ENCODE measurements at places on chromosomes 3 and 15. TPM values are rescaled to one million over a fixed set of nuclear protein-coding genes. Genes with fewer than 3 reads are reported as not detected.

Gene GABRR3
- not detected for polyA plus RNA-seq

Gene ITIH1
- polyA plus RNA-seq = not detected

Gene TUSC7
- polyA plus RNA-seq = not detected

Gene MED12L
- 0.07 TPM for polyA plus RNA-seq

- no peak for DNase-seq
Observed at GRCh38 chr15:60110909-60111308, 106.8 kb downstream of the FOXB1 start.

DNA sequence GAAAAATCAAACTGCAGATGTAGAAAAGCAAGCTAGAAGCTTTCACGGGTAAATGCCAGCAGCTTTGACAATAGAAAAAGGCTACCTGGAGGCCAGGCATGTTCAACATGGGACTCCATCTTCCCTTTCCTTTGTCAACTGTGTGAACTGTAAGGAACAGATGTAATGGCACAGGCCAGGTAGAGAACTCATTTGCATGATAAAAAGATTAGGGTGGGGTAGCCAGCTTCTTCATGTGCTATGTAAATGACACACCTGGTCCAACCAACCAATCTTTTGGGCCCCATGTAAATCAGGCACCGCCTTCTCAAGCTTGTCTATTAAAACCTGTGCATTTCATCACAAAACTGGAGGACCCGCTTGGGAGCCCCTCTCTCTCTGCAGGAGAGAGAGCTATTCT is 686.5 kb upstream of the GOLIM4 start:
- DNase-seq = no peak

- DNase-seq = no peak
Observed at GRCh38 chr3:39388741-39389248, 5.6 kb downstream of the SLC25A38 start.

Data from heart right ventricle (tissue), 16 donors.